ENCODE measurements at places on chromosomes 12 and 14.

DNA sequence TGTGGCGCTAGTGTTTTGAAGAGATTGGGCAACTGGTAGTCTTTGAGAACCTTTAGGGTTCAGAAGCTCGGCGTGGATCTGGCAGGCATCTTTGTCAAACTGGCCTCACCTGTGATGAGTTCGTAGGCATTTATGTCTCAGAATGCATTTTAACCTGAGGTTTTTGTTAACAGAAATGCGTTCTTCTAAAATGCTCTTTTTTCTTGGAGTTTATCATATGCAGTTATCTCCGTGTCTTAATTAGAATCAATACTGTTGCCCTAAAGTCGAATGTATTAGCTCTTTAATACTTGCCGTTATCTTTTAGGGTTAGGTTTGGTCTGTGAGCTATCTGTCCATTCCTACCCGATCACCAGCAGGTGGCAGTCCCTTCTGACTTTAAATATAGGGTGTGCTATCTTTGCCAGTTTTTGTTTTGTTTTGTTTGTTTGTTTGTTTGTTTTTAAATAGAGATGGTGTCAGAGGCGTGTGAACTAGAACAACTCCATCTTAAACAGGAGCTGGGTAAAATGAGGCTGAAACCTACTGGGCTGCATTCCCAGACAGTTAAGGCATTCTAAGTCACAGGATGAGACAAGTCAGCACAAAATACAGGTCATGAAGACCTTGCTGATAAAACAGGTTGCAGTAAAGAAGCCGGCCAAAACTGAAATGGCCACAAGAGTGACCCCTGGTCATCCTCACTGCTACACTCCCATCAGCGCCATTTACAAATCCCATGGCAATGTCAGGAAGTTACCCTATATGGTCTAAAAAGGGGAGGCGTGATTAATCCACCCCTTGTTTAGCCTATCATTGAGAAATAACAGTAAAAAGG, 1.4 kb downstream of the ATF1 start:
- DNase-seq, result peak; percentile 74

DNA sequence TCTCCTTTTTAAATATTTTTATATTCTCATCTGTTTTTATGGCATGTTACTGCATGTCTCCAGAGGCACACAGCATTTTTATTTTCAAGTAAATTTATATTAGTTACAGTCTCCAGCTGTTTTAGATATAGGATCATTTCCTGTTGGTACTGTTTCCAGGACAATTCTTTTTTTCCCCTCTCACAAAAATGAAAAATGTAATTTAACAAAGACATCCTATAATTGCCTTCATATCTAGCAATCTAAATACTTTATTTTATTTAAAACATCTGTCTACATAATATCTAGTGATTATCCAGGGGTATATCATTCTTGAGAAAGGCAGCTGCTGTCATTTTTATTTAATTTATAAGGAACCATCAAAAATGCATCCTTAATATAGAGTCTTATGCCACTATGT, 272.4 kb upstream of the NPAS3 start:
- DNase-seq, result no peak

GRCh38 chr14:74641601-74642391, 29.8 kb upstream of the LTBP2 start:
- no peak for DNase-seq

DNA sequence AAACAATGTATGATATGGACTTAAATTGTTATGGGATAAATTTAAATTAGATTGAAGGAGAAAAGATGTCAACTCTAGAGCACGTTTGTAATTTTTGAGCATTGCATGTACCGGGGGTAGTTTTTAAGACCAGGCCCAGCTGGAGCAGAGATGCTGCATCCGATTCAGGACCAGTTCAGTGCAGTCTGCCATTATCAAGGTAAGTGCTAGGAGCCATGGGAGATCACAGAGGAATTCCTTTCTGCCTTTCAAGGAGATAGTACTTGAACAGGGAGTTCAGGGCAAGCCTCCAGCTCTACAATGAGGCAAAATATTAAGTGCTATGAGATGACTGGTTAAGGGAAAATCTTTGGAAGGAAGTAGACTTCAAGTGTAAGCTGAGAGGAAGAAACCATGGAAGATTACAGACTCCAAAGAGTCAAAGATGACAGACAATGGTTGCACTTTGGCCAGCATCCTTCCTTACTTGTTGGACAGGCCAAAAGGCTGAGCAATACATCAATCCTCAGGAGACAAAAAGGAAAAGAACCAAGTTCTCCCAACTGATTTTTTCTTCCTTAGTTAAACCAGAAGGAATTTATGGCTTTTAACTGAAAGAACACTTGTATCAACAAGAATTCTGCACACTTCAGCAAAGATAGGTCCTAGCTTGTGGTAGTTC, 113.2 kb upstream of the HIF1A start:
- DNase-seq, result no peak

- no peak for DNase-seq
Observed at GRCh38 chr12:50706606-50707005, 57.3 kb upstream of the ATF1 start.

- no peak for DNase-seq
Observed at GRCh38 chr12:95185072-95185471, 32.2 kb downstream of the FGD6 start.

DNA sequence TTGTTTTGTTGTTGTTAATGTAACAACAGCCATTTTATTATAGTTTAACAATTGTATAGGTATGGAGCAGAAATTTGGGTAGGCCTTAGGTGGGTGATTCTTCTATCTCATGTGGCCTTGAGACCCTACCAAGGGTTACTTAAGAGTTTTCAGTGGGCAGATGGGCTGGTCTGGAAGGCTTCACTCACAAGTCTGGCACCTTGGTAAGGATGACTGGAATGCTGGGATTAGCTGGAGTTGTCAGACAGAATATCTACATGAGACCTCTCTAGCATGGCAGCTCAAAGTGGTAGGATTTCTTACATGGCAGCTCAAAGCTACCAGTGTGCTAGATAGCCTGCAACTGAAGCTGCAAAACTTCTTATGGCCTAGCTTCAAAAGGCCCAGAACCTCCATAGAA, 2.2 kb upstream of the MARS1 start:
- no peak for DNase-seq

DNA sequence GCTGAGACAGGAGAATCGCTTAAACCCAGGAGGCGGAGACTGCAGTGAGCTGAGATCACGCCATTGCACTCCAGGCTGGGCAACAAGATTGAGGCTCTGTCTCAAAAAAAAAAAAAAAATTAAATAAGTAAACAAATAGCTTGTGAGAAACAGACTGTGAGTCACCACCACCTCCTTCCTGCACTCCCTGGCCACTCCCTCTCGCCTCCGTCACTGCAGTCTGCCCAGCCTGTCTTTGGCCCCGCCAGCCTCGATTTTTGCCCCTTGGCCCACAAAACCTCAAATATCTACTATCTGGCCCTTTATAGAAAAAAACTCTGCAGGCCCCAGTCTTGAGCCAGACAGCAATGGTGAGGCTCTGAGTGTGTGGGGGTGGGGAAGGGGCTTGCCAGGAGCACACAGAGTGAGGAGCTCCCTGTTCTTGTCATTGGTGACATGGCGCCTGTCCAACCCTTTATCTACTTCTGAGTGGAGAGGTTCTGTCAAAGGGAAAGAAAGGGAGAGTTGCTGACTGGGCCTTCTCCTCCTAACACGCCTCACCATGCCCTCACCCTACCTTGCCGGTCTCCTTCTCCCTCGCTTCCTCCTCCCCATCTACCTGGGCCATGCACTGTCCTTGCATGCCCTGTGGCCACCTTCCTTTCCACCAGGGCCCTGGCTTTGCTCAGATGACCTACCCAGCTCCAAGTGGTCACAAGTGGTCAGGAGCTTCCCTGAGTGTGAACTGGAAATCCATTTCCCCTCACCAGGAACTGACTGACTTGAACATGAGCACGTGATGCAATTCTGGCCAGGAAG, 22.1 kb downstream of the LGMN start:
- DNase-seq, result peak; percentile 62

DNA sequence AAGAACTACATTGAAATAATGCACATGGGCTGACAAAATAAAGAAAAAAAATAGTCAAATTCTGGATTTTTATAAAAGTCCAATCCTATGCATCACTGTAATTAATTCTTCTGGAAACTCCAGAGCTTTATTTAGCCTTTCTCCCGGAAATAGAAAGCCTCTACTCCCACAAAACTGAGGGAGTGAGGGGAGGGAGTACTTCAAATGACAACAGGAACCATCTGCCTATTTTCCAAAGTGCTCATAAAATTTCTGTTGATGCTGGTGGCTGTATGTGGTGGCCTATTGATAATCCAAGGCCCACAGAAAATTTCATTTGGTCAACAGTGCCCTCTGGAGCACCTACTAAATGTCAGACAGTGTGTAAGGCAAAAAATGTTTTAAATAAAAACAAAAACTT, 64.6 kb downstream of the KIF21A start:
- DNase-seq, result no peak

DNA sequence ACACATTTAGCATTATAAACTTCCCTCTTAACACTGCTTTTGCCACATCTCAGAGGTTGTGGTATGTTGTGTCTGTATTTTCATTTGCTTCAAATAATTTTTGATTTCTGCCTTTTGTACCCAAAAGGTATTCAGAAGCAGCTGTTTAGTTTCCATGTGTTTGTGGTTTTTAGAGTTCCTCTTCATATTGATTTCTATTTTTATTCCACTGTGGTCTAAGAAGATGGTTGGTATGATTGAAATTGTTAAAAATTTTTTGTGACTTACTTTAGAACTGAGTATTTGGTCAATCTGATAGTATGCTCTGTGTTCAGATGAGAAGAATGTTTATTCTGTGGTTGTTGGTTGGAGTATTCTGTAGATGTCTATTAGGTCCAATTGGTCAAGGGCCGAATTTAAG, 76.4 kb downstream of the IFNG-AS1 start:
- no peak for DNase-seq
